ENCODE measurements at places on chromosomes 3 and 15. TPM values are rescaled to one million over a fixed set of nuclear protein-coding genes. Genes with fewer than 3 reads are reported as not detected.

DNA sequence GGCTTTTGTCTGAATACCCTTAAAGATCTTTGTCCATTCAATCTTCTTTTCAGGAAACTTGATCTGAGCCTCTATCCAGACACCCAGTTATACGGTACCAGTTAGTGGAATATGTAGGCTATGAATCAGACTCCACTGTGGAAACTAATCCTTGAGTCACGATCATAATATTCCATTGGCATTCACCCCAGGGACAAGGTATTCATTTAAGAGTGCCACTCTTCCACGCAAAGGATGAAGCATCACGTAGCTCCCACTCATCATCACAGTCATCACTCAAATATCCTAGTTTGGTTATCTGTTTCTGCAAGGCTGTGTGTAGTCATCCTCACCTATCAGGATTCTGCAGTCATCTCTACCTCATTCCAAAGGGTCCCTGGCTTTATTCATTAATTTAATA, 85.6 kb downstream of the NEDD4 start:
- H3K36me3 ChIP-seq = no peaks in the 10 kb centered on the region
- H3K4me3 ChIP-seq = no peak overlapping the region
- no peak overlapping the region for H3K27ac ChIP-seq

DNA sequence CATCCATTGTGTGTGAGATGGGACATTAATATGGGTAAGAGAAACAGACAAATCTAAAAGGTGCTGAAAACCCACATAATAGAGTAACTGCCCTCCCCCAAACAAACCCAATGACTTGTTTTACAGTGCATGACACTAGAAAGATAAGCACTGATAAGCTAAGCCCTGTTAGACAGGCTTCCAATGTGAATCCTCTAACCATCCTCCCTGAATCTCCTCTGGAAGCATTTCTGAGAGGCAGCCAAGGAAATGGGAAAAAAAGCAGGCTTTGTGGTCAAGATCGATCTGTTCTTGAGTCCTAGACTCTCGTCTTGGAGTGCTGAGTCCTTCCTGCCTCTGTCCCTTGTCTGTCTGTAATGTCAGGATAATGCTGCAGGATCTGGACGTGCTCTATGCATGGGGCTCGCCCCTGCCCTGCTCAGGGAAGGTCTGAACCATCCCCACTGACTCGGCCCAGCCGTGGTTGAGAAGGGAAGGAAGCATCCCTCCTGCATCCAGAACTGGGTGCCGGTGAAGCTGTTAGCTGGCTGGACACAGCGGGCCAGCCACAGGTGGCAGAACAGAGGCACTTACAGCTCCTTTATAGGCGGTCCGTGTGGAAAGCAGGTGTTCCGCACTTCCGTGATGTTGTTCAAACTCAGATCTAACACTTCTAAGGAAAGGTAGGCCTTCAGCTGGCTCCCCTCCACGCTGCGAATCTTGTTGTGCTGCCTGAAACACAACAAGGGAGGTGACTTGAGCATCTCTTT, 84.1 kb downstream of the LRIG1 start:
- no peak overlapping the region for H3K4me3 ChIP-seq
- H3K27me3 ChIP-seq = no peaks in the 10 kb centered on the region
- DNase-seq = no peak
- H3K36me3 ChIP-seq = peaks cover 68% of the 10 kb centered on the region

The LOXL1 gene
- total RNA-seq = 9.3 TPM

The TGM5 gene
- total RNA-seq = not detected

- DNase-seq = no peak
- no peak overlapping the region for H3K27ac ChIP-seq
- no peaks in the 10 kb centered on the region for H3K27me3 ChIP-seq
Measured at GRCh38 chr3:12489832-12490231, 5.6 kb downstream of the TSEN2 start.

Measured in H1 (cell line).